ENCODE measurements at places on chromosomes 7 and 10.

- no peak for DNase-seq
These were observed 7.3 kb downstream of the DPYSL4 start for GRCh38 chr10:132193907-132194552.

DNA sequence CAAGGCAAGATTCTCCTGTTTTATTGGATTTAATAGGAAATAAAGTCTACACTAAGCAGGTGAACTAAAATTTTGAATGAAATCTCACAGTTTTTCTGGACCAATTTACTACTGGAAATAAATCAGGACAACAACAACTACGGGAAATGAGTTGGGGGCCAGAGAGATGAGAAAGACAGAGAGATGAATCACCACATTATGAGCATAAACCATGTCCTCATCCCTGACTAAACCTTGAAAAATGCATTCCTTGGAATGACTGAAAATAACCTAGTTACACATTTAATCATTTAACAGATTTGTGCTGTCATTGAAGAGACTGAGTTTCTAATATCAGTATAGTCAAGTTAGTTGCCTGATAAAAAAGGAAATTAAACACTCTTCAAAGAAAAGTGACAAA is 608.4 kb upstream of the KCND2 start:
- no peak for DNase-seq

GRCh38 chr10:75159519-75159918 is 48.1 kb downstream of the SAMD8 start:
- no peak for DNase-seq

GRCh38 chr10:62769574-62770242 is 34.8 kb upstream of the ADO start:
- no peak for DNase-seq

DNA sequence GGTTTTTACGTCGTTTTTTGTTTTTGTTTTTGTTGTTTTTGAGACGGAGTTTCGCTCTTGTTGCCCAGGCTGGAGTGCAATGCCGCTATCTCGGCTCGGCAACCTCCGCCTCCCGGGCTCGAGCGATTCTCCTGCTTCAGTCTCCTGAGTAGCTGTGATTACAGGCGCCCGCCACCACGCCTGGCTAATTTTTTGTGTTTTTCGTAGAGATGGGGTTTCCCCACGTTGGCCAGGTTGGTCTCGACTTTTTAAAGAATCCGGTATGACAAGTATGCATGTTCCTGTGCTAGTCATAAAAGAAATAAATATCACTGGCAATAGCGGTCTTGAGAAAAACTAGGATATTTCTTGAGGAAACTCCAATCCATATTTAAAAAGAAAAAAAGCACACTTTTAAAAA is 2.7 kb upstream of the ARL4A start:
- no peak for DNase-seq

- no peak for DNase-seq
These were observed 80.9 kb upstream of the APBB1IP start for GRCh38 chr10:26357203-26357602.

GRCh38 chr7:116552602-116553001 is 27.8 kb downstream of the CAV1 start:
- no peak for DNase-seq

GRCh38 chr7:129218514-129219062 is 6.2 kb upstream of the AHCYL2 start:
- peak; percentile 31 for DNase-seq

DNA sequence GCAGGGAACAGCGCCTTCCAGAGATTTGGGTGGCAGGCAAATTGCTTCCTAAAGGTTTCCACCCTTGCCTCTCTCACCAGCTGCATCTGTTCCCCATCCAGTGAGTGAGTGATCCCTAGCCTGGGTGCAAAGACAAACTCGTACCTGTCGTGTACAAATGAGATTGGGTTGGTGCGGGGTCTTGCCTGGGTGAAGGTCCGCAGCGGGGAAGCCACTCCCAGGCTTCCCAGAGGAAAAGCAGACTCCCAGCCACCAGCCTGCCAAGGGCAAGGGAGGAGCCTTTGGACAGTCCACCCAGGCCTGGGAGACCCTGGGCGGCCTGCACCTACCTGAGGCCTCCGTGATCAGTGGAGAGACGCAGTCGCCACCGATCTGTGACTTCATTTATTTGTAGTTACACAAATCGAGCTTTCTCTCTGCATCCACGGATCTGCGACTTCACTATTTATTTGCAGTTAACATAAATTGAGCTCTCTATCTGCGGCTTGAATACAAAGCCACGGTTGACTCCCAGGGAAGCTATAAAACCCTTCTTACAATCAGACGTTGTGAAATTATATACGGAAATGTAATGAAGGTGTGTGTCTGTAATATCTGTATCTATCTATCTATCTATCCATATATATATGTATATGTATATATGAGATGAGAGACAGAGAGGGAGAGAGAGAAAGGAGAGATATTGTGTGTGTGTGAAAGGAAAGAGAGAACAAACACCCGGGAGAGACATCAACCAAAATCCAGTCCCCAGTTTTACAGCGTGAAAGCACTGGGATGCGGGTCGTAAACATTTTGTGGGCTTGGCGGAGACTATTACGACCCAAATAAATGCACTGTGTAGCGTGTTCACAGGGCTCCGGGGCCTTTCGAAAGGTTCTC is 3.0 kb upstream of the HOXA7 start:
- DNase-seq, result no peak

DNA sequence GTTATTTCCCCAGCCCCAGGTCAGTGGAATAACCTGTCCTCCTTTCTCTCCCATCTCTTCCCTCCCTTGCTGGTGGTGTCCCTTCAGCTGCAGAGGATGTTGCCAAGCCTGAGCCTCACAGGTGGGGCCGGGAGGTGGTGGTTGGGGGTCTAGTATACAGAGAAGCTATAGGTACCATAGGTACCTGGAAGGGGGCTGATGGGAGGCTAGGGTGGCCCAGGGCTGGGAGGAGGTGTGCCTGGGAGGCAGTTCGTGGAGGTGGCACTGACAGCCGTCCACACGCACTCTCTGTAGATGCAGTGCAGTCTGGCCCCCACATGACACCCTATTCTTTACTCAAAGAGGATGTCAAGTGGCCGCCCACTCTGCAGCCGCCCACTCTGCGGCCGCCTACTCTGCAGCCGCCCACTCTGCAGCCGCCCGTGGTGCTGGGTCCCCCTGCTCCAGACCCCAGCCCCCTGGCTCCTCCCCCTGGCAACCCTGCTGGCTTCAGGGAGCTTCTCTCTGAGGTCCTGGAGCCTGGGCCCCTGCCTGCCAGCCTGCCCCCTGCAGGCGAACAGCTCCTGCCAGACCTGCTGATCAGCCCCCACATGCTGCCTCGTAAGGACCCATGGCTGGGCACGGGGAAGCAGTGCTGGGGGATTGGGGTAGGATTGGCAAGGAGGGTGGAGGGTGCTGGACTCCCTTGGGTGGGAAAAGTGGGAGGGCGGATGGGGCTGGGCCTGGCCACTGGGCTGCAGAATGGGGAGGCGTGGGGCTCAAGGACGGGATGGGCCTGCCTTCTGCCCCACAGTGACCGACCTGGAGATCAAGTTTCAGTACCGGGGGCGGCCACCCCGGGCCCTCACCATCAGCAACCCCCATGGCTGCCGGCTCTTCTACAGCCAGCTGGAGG is 9.5 kb downstream of the IRF5 start:
- DNase-seq, result no peak

- DNase-seq, result no peak
These were observed 343 bp upstream of the C10orf71 start for GRCh38 chr10:49298671-49298982.

DNA sequence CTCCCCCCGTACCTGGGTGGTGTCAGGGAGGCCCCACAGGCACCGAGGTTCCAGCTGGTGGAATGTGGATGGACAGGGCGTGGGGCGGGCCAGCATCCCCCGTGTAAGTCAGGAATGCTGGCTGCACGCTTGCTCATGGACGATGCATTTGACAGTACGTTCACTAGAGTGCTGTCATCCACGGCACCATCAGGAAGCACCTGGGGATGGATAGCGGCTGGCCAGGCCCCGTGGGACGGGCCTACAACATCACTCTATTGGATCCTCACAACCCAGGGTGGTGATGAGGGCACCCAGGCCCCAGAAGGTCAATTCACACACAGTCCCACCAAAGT is 63.6 kb downstream of the INSIG1 start:
- DNase-seq, result no peak

DNA sequence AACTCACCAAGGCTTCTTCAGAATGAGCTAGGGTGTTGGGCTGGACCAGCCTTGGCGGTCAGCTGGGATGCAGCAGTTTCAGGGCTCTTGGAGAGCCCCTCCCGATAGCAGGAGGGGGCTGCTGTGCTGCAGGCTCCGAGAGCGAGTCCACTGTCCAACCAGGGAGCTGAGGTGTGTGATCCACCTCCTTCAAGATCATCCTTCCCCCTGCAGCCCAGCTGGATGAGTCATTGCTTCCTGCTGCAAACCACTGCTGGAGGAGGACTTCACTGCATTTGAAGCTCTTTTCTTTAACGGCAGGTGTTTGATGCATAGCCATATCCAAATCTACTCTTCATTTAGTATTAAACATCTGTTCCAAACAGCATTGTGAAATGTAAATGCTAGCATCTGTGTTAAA is 54.2 kb upstream of the EBF3 start:
- DNase-seq, result no peak

DNA sequence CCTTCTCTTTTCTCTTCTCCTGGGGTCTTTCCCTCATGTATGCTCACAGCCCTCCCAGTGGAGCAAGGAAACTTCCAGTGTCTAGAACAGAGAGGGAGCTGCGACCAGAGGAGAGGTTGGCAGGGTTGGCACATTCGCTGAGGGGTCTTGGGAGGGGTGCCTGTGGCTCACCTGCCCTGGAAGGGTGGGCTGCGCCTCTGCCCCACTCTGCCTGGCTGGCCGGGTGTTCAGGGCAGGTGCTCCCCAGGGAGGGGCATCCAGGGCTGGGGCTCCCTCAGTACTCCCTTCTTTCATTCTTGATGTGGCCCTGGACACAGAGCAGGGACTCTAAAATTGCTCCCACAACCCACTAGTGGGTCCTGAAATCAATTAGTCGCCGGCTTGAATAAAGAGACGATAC is 16.9 kb downstream of the SHH start:
- no peak for DNase-seq

DNA sequence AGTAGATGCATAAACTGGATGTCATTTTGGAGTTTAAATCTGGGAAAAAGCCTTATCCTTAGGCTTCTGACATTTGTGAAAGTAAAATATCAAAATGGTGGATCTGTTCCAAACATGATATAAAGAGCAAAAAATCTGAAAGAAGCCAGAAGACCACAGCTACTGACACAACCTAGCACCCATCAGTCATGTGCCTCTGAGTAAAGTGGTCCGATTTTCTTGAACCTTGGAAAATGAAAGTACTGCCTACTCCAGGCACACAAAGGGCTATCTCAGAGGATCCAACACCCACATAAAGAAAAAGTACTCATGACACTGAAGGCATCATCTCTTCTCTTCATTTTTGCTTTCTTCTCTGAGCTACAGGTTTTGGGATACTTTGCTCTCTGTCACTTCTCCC is 150.7 kb downstream of the KMT2E start:
- no peak for DNase-seq

GRCh38 chr7:72754312-72754711 is 73.7 kb downstream of the TYW1B start:
- no peak for DNase-seq

GRCh38 chr10:3273966-3274365 is 101.4 kb upstream of the PITRM1 start:
- DNase-seq, result no peak

DNA sequence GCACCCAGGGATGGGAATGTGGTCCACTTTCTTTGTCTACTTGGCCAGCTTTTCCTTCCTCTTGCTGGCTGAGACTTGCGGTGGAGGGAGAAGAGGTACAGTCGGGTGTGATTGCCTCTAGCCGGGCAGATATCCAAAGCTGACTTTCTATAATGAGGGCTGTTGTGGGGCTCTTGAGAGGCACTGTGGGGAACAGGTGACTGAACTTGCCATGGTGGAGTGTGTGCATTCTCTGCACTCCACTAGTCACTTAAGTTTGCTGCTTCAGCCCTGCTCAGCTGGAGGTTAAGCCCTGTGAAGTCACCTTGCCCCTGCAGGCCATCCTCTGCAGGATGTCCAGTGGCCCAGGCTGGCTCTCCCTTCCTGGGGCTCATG is 116.6 kb downstream of the AOAH start:
- DNase-seq, result peak; percentile 40
